Hypothalamus (tissue), 51 donors: ENCODE measurements at places on chromosomes 12 and 14.

GRCh38 chr12:103455020-103455763 lies 40.6 kb downstream of the C12orf42 start:
- no peak for DNase-seq

GRCh38 chr14:103847451-103848174 lies at the start of gene PPP1R13B:
Gene PPP1R13B, minus strand, starts transcription at chr14:103847575. Its CDS starts 268 bp downstream, at chr14:103847307.
- DNase-seq, result peak; percentile 75

DNA sequence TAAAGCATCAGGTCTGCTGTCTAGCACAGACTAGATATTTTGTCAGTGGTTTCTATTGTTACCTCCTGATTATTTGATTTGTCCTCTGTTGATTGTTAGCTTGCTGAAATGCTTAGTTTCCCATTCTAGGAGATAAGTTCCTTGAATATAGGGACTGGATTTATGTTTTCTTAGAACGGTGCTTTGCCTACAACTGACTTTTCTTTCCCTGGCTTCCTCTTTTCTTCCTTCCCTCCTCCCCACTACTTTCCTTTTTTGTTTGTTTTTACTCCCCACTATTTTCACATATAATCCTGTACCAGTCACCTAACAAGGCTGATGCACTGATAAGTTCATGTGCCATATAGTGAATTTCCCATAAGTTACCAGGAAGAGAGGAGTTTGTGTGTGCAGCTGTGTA lies 58.5 kb upstream of the METAP2 start:
- DNase-seq, result no peak

DNA sequence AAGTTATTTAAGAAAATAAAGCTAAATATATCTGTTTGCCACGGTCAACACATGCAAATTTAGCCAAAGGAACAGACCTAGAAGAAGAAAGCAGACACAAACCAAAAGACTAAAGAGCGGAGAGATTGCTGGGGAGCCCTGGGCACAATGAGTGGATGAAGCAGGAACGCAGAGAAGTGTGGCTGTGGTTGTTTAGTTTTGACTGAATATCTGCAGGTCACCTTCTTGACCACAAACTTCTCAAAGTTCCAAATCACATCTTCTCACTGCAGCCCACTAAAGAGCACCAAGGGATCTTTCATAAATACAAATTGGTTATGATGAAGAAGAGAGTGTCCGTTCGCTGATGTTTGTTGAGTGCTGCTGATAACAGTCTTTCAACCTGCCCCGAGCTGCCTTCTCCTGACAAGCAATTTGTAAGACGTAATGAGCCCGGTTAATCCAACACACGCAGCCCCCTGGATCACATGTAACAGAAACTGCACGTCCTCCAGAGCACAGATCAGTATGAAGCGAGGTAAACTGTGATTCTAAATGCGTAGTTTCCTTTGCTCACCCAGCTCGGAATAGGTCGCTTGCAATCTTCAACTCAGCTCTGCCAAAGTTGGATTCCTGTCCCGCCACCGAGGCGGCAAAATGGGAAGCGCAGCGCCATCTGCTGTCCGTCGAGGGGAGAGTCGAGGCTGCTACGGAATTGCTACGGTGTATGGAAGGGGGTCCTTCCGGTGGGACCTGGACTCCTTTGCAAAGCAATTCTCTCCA lies 120.8 kb downstream of the GXYLT1 start:
- DNase-seq, result peak; percentile 60

- DNase-seq, result no peak
These were observed 33.4 kb downstream of the DDX51 start for GRCh38 chr12:132110677-132111076.

- DNase-seq, result no peak
These were observed 39.1 kb downstream of the FNTB start for GRCh38 chr14:65025818-65026217.

DNA sequence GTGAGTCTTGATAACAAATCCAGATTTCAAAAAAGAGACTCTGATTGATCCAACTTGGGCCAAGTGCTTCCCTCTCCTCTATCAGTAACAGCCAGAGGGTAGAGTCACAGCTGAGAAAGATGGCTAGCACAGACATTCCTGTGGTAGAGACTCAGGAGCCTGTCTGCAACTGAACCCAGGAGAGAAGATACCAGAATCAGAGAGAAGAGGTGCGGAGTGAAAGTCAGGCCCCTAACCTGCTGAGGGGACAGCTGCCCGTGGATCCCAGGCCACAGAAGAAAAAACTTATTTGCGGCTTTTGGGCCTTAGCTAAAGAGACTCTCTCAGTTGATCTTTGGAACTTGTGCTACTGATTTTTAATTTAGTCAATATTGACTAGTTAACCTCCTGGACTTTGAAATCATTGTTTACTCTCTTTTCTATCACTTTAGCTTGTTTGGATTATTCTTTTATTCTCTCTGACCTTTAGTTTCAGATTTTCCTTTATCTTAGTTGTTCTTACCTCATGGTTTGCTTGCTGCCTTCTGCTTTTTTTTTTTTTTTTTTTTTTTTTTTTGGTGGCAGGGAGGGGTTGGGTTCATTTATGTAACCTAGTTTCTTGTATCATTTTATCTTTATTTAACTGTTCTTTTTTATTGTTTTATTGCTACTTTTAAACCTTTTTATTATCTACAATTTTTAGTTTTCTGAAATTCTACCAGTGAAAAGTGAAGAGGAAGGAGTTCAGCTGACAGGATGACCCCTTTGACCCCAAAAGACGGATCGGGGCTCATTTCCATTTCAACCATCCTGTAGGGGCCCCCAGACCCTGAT lies 154.9 kb upstream of the KRR1 start:
- no peak for DNase-seq

GRCh38 chr14:102592763-102593060 lies 263 bp downstream of the RCOR1 start:
- DNase-seq, result no peak

- DNase-seq, result no peak
These were observed 86.2 kb upstream of the CMKLR1 start for GRCh38 chr12:108425238-108425795.

- DNase-seq, result no peak
These were observed 19.7 kb upstream of the CLMN start for GRCh38 chr14:95339301-95339865.

DNA sequence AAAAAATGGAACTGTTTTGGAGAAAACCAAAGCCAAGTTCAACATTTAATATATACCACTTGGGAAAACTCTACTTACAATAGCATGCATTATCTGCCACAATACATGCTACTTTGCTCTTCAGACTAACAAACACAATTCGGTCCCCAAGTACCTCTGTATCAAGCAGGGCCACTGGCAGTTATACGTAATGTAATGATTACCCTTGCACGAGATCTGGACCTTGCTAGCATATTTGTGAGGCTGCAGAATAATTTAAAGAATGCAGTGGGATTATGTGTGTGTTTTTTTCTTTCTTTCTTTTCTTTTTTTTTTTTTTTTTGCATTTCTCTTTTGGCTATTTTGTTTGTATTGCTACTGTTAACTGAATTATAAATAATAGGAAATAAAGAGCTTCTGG lies 22.8 kb upstream of the PYGL start:
- no peak for DNase-seq

- no peak for DNase-seq
These were observed 31.0 kb downstream of the ARF6 start for GRCh38 chr14:49923881-49924280.

- no peak for DNase-seq
These were observed 29.3 kb upstream of the ZFP36L1 start for GRCh38 chr14:68822132-68822651.

- DNase-seq, result no peak
These were observed 1162.1 kb upstream of the USP15 start for GRCh38 chr12:61098031-61098580.

DNA sequence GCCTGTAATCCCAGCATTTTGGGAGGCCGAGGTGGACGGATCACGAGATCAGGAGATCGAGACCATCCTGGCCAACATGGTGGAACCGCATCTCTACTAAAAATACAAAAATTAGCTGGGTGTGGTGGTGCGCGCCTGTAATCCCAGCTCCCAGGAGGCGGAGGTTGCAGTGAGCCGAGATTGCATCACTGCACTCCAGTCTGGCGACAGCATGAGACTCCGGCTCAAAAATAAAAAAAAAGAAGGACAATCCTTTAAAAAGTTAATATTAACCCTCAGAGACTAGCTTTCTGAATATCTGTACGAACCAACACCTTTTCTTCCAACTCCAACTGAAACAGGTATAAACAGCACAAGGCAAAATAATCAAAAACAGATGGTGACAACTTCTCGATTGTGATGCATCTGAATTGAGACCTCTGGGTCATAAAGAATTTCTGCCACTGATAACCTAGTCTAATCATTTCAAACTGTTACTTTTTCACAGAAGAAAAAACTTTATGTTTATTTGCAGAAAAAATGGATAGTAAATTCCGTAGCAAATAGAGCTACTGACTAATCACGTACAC lies 27.8 kb downstream of the CLIP1 start:
- DNase-seq, result no peak
